LNCaP clone FGC (cell line): ENCODE measurements at places on chromosomes 3 and 15.
A peak's percentile ranks its signal among the peaks of the same experiment; 100 is the strongest.

DNA sequence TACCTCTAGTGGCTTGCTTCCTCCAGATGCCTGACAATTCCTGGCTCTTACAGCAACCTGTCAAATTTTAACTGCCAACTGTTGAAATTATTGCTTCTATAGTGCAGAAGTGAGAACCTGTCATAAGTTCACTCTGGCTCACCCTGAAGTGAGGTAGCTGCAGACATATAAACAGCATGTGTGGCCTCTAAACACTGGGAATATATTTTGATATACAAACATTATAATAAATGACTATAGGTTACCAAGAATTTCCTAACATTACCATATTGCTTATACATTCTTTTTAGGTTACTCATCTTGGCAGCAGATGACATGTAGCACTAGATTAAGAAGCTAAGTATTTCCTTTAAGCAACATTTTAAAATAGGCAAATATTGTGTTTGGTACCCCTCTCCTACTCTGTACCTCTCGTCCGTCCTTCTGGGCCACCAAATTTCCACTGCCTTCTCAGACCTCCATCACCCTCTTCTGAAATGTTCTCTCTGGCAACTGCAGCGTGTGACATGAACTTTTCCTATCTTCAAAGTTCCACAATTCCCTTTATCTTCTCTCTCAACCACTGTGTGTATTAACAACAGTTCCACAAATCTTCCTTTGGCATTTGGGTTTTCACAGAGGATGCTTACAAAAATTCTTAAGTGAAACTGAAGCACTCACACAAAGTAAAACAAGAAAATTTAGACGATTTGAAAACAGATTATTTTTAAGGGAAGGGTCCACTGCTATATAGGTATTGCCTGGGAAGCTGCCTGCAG, 15.3 kb upstream of the XXYLT1 start:
- DNase-seq, result no peak

DNA sequence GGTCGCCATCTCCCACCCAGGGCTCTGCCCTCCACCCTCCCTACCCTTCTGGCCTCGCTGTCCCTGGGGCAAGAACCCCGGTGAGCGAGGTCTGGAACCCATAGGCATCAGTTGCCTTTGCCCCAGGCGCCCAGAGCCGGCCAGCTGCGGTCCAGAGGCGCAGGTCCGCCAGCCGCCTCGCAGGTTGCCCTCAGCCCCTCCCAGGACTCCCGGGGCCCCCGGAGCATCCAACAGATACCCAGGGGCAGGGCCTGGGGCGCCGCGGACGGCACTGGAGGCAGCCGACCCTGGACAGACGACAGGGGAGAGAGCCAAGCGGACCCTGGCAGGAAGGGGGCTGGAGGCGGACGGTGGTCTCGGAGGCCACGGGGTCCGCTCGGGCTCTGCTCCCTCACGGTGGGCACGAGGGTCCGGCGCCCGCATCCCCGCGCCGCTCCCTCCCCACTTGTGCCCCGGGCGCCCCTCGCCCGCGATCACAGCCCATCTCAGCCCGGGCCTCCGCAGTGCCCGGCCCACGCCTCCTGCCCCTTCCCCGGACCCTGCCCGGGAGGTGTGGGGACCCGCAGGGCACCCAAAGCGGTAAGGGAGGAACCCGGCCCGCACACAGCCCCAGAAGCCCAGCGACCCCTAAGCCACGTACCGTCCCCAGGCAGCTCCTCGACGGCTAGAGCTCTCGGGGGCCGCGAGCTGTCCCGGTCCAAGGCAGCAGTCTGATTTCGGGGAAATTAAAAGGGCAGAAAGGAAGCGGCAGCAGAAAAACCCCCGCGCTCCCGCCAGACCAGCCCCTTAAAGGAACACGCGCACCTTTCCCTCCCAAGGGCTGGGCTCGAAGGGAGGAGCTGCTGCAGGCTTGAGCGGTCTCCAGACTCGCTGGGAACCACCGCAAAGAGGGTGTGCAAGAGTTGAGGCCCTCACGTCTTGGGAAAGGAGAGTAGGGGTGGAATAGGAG, at the start of gene HAPLN3:
TSS of gene HAPLN3 (minus strand) at position 726 of the 949 bp plus-strand sequence. CDS start 8,246 bp downstream, outside the sequence.
- no peak for DNase-seq

- DNase-seq, result peak; percentile 56
Observed at GRCh38 chr3:160049565-160049964, 60.9 kb downstream of the IL12A start.

DNA sequence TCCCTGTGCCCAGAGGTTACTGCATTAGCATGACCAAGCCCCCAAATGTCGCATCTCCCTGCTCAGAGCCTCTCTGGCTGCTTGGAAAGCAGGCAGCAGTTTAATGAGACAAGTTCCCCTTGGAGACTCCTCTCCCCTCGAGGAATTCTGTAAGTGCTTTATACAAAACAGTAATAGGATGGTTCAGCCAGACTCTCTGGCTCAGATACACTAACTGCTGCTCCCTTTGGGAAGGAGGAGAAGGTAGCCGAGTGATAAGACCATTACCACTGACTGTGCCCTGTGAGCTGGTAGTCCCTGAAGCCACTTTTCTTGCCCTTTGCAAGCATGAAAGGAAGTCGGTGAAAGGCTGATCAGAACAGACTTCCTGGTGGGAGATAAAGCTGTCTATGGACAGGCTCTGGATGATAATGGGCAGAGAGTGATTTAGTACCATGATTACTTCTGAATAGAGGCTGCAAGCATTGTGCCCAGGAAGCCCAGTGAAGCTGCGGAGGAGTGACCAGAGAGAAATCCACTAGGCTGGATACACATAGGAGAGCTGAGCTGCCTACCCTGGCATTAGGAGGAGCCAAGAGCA, 100.8 kb downstream of the SEMA6D start:
- no peak for DNase-seq

DNA sequence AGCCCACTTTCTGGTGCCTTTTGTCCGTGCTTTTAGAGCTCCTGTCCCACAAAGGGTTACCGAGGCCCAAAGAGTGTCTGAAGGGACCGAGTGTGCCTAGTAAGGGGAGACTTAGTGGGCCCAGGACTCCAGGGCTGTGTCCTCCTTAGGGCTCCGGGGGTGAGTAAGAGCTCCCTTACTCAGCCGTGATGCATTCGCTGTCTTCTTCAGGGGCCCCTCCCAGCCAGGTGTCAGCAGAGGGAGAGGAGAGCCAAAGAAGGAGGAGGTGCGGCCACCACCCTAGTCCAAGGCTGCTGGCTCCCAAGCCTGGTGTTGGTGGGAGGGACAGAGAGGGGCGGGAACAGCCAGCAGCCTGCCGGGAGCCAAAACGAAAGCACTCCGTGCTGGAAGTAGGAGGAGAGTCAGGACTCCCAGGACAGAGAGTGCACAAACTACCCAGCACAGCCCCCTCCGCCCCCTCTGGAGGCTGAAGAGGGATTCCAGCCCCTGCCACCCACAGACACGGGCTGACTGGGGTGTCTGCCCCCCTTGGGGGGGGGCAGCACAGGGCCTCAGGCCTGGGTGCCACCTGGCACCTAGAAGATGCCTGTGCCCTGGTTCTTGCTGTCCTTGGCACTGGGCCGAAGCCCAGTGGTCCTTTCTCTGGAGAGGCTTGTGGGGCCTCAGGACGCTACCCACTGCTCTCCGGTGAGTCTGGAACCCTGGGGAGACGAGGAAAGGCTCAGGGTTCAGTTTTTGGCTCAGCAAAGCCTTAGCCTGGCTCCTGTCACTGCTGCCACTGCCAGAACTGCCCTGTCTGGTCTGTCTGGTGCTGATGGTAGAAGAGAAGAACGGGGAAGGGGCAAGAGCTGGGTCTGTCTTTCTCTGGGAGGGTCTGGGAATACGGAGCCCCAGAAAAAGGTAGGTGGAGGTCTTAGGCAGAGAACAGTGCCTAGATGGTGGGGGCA, at the start of gene IL17RC:
TSS of gene IL17RC (plus strand) at position 365 of the 947 bp plus-strand sequence. CDS start at position 583, 218 bp downstream.
- peak; percentile 83 for DNase-seq

DNA sequence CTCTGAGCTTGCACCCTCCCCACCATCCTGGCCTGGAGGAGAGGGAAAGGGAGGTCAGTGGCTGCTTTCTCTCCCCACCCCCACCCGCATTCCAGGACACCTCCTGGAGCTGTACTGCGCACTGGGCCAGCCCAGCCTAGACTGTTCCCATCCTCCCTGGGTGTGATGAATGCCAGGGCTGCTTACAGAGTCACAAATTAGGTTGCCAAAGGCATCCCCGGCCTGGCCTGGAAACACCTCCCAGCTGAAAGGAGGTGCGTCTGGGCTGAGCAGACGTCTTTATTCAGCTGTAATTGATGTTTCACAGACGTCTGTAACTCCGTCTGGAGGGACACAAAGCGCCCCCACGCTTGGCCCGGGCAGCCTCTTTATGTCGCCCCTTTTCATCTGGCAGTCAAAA, 47.6 kb downstream of the RHCG start:
- no peak for DNase-seq

GRCh38 chr15:73341886-73342600, 26.7 kb downstream of the HCN4 start:
- DNase-seq, result no peak
